ENCODE measurements at places on chromosomes 3 and 15.

- no peak for DNase-seq
Observed at GRCh38 chr3:116837483-116837882, 127.9 kb downstream of the TUSC7 start.

- DNase-seq, result no peak
Observed at GRCh38 chr15:31381801-31382712, 55.4 kb downstream of the KLF13 start.

DNA sequence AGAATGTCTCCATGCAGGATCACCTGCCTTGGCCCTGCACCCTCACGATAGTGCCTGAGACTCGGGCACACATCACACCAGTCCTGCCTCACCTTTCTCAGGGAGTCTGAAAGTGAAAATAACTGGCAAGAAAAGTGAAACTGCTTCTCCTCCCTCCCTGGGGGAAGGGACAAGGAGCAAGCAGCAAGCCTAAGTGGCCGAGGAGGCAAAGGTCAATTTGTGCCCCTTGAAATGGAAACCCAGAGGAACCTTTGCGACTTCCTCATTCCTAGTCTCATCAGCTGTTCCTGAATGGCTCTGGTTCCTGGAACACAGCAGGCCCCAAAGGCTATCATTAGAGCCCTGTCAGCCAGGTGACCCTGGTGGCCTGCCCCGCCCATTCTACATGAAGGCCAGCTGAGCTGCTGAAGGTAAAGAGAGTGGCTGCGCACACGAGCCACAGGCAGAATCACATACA, 28.0 kb upstream of the SLCO2A1 start:
- DNase-seq, result no peak

GRCh38 chr3:148131990-148132638, 565.6 kb upstream of the AGTR1 start:
- DNase-seq, result no peak

DNA sequence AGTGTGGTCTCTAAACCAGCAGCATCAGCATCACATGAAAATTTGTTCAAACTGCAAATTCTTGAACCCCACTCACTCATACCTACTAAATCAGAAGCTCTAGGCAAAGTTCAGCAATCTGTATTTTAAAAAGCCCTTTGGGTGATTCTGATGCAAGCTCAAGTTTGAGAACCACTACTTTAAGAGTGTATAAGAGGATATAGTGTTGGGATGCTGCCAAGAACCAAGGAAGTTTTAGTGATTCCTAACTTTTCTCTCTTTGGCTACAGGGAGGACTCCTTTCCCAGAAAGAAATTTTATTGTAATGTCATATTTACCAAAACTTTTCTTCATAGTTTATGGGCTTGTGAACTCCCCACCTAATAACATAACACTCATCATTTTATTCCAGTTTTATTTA, 422.2 kb downstream of the TBC1D5 start:
- DNase-seq, result no peak

GRCh38 chr3:100261485-100261903, 702 bp downstream of the TBC1D23 start:
- DNase-seq, result no peak

DNA sequence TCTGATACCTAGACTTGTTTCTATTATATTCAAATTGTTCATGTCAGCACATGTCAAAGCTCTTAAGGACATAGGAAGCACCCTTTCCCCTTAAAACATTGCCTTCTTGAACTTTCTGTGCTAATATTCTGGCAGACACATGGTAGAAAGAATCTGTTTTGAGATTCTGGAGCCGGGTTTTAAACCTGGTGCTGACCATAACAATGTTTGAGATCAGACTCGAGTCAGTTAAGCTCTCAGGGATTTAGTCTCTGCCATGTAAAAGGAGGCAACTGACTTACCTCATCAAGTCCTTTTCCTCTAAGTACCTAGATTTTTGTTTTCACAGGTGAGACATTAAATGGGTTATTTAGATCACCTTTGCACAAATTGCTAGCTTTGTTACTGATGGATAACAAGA, 38.9 kb downstream of the RBMS3 start:
- no peak for DNase-seq

DNA sequence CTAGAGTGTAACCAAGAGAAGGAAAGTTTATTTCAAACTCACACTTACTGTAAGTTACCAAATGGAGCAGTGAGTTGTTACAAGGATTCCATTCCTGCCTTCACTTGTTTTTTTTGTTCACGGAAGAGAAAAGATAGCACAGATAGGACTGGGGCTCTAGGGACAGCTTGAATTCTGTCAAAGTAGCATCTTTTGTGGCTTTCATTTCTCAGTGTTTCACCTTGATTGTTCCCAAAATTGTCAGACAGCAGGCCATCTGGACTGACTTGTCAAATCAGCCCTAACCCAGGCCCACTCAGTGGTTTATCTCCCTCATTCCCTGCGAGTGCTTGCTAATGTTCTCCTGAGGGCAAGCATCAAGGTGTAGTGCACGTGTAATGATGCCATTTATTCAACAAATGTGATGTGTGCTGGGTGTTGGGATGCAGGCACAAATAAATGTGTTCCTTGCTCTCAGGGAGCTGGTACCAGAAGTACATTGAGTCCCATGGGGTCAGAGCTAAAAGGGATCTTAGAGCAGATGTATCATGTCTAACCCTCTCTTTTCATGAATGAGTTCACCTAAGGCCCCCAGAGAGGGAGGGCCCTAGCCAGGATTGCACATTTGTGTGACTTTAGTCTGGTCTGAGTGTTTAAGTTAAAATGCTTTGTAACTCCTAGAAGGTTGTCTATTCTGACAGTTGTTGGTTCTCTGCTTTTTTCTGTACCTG, 49.1 kb downstream of the PDHB start:
- DNase-seq, result no peak

- no peak for DNase-seq
Observed at GRCh38 chr15:72173864-72174550, 23.6 kb downstream of the GRAMD2A start.

- no peak for DNase-seq
Observed at GRCh38 chr3:65210026-65210814, 522.4 kb upstream of the ADAMTS9 start.

- no peak for DNase-seq
Observed at GRCh38 chr15:68318008-68318835, 40.7 kb downstream of the FEM1B start.

GRCh38 chr3:123271466-123272159, 69.9 kb downstream of the SEC22A start:
- DNase-seq, result no peak

- DNase-seq, result no peak
Observed at GRCh38 chr3:72336821-72337479, 511.3 kb downstream of the SHQ1 start.

DNA sequence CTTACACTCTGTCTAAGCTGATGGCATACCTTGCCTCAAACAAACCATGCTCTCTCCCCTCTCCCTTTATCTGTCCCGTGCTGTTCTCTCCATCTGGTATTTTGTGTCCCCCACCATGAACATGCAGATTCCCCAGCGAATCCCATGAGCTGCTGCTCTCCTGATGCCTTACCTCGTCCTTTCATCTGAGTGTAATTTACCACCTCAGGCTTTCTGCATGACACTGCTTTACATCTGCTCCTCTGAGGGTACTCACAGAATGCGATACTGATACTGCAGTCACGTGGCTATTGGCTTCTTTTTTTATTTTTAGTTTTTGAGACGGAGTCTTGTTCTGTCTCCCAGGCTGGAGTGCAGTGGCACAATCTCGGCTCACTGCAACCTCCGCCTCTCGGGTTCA, 341.7 kb downstream of the PTPRG start:
- no peak for DNase-seq

GRCh38 chr3:98038286-98038685, 3.2 kb upstream of the GABRR3 start:
- no peak for DNase-seq

DNA sequence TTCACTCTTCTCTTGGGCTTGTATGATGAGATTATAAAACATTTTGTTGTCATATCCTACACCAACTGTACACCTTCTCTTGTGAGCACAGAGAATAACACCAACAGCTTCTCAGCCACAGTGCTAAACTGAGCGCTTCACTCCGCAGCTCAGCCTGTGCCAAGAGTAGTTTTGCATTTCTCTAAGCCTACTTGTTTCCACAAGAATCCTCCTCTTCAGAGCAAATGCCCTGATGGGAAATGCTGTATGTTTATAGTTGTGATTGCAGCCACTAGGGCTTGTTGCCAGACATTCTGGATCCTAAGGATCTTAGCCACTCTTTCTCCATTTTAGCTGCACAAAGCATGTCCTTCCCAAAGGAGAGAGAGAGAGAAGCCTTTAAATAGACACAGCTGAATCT, 138.8 kb upstream of the PLXND1 start:
- DNase-seq, result no peak

- DNase-seq, result no peak
Observed at GRCh38 chr15:77851086-77851485, 218.4 kb upstream of the LINGO1 start.

- no peak for DNase-seq
Observed at GRCh38 chr3:144058713-144059112, 87.1 kb downstream of the DIPK2A start.

DNA sequence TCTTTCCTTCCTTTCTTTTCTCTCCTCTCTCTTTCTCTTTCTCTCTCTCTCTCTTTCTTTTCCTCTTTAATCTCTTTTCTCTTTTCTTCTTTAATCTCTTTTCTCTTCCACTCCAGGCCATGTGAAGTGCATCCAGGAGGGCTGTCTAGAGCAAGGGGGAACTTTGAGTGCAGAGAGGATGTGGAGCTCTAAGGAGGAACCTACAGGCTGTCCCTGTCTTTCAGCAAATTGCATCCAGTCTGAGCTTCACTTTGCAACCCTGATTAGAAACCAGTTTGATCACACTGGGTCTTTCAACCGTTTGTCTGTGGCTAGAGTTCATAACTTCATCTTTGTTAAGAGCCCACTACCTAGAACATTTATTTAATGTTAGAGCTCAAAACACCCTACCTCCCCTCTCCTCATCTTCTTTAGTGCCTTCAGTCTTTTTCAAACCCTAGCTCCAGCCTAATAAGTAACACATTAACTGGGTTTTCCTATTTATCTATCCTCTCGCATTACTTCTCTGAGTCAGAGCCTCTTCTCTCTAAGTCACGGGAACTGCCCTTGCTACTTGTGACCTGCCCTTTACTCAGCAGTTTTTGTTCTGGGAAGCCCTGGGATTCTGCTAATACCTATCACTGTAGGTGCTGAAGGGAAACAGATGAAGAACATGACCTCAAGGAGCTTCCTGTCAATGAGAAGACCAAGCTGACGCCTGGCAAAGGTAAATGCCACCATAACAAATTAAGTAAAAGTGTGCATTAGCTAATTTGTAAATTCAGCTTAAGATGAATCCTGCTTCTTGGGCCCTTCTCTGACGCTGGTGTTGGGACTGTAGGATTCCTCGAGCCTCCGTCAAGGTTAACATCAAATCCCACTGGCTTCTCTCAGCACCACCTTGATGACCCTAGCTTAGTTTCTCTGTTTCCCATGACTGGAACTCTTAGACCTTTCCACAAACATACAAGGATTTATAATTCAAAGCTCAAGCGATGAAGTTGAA, at the start of gene GCNT3:
Gene GCNT3 (plus strand): TSS at position 508 of the 985 bp plus-strand sequence. CDS start 6,456 bp downstream, outside the sequence.
- no peak for DNase-seq

- no peak for DNase-seq
Observed at GRCh38 chr3:139640456-139640855, 37.3 kb downstream of the NMNAT3 start.

- DNase-seq, result no peak
Observed at GRCh38 chr3:161500068-161500796, 3.6 kb downstream of the OTOL1 start.

DNA sequence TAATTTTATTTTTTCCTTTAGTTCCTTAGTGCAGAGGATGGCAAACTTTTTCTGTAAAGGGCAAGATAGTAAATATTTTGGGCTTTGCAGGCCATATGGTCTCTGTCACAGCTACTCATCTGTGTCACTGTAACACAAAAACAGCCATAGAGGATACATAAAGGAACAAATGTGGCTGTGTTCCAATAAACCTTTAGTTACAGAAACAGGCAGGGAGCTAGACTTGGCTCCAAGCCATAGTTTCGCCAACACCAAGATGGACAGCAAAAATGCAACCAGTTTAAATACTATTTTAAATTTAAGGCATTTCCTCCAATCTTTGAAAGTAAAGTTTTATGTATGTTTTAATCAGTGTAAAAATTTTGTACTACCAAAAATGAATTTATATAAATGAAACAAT, 753.4 kb downstream of the FHIT start:
- DNase-seq, result no peak

DNA sequence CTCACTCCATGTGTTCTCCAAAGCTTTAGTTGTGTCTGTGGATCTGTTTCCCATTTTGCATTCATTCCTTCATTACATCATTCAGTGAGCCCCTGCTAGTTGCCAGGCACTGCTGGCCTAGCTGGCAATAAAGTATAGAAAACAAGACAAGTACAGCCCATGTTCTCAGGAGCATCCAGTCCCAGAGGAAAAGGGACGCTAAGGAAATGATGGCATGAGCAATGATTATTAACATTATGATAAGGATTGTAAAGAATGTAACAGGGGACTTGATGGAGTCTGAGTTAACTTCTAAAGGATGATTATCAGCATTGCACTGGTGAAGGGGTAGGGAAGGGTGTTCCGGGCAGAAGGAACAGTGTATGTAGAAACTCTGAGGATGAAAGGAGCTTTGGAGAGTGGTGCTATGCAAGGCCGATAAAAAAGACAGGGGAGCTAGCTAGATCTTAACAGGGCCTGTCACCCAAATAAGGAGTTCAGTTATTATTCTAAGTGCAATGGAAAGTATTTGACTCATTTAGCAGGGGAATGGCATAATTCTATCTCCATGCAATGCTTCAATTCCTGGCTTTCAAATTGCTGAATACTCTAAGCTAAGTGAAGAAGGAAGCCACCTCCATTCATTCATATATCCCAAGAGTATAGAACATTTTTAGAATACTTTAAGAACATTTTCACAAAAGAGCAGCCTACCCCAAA, 258.2 kb upstream of the STT3B start:
- DNase-seq, result no peak

GRCh38 chr3:155227141-155227540, 66.3 kb downstream of the STRIT1 start:
- no peak for DNase-seq
